Body of pancreas (tissue), 4 donors: ENCODE measurements at places on chromosomes 2 and 18. TPM values are rescaled to one million over a fixed set of nuclear protein-coding genes. Genes with fewer than 3 reads are reported as not detected.

PLB1 gene
- 12.9 TPM for total RNA-seq

PSMA8 gene
- not detected for total RNA-seq

NAT8 gene
- not detected for total RNA-seq

UGT1A4 gene
- total RNA-seq: not detected

EVX2 gene
- total RNA-seq: not detected

GRB14 gene
- total RNA-seq: 27.5 TPM

ITPRIPL1 gene
- 1.8 TPM for total RNA-seq

SH3BP4 gene
- 71.9 TPM for total RNA-seq

DNA sequence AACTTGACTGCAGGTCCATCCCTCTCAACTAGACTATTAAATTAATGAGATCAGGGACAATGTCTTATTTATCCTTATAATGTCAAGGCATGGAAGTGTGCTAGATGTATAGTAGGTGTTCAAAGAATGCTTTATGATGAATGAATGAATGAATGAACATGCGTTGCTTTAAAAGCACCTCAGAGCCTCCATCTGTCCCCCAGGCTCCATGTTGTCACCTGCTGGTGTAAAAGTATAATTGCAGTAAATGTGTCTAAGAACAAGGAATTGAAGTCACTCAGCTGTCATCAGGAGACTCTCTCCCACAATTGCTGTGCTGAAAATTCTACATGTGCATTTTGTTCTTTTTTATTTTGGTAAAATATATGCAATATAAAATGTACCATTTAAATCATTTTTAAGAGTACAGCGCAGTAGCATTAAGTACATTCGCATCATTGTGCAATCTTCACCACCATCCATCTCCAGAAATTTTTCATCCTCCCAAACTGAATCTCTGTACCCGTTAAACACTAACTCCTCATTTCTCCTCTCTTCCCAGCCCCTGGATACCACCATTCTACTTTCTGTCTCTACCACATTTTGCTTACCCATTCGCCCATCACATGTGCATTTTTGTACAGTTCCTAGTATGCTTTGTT lies 52.6 kb downstream of the GNAL start:
- no peaks in the 10 kb centered on the region for H3K4me1 ChIP-seq
- no peaks in the 10 kb centered on the region for H3K36me3 ChIP-seq
- no peak overlapping the region for H3K27ac ChIP-seq
- DNase-seq: no peak
- no peak overlapping the region for H3K4me3 ChIP-seq

DNA sequence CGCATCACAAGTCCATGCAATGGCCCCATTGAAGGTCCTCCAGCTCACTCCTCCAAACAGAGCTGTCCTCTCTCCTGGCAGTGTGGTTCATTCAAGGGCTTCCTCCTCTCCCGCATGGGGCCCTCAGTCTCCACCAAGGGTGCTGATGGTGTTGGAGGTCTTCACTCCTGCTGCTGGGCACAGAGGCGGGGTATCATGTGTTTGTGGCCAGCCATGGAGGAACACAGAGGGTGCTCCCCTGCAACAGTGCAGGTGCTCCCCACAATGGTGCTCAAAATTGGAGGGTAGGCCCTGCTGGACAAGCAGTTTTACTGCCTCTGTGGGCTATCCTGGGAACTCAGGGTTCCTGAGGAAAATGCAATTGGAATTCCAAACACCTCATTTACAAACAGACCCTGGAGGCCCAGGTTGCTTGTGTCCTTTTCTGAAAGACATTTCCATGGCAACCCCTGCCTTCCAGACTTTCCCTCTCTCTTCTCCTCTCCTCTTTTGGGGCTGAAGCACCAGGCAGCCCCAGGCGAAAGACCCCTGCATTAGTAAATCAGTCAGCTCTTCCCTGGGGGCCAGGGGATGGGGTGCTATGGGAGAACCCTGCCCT lies 256.0 kb downstream of the HAUS1 start:
- no peak overlapping the region for H3K4me3 ChIP-seq
- no peak for DNase-seq
- no peaks in the 10 kb centered on the region for H3K4me1 ChIP-seq

DNA sequence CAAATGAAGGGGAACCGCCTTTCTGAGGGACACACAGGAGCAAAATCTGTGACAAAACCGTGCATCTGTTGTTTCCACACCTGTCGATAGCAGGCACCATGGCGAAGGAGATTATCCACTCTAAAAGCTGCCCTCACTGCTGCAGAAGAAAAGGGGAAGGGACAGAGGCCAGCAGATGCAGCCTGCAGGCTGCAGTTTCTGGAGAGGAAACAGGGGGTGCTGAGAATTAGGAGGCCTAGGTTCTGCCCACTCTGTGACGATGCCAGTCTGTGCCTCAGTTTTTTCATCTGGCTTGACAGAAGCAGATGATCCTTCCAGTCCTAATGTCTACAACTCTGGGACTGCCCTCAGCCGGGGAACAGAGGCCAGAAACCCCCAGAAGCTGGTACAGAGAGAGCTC lies 17.7 kb downstream of the PAX8 start:
- H3K27me3 ChIP-seq: no peaks in the 10 kb centered on the region
- no peaks in the 10 kb centered on the region for H3K36me3 ChIP-seq
- no peak overlapping the region for H3K4me3 ChIP-seq
- peaks cover 5% of the 10 kb centered on the region for H3K4me1 ChIP-seq

DNA sequence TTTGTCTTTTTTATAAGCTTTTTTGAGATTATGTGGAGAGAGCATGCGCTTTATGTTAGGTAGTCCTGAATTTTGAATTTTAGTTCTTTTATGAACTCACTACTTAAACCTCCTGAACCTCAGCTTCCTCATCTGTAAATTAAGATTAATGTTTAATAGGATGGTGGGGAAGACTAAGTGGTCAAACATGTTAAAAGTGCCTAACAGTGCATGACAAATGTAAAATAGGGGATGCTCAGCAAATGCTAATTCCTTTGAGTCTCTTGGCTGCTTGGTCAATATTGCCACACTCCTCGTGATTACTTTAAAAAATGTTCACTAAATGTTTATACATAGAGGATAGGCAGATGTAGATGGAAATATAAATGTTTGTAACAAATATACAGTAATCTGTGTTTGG lies 6.8 kb downstream of the BIRC6 start:
- peaks cover 66% of the 10 kb centered on the region for H3K4me1 ChIP-seq
- H3K27me3 ChIP-seq: no peaks in the 10 kb centered on the region
- no peak overlapping the region for H3K27ac ChIP-seq
- no peaks in the 10 kb centered on the region for H3K36me3 ChIP-seq
- DNase-seq: no peak

GRCh38 chr2:41899189-41899588 lies 148.6 kb upstream of the PKDCC start:
- no peaks in the 10 kb centered on the region for H3K27me3 ChIP-seq
- no peak for DNase-seq
- no peaks in the 10 kb centered on the region for H3K36me3 ChIP-seq
- H3K4me3 ChIP-seq: no peak overlapping the region
- no peaks in the 10 kb centered on the region for H3K4me1 ChIP-seq

- H3K27ac ChIP-seq: no peak overlapping the region
- H3K4me1 ChIP-seq: peaks cover 9% of the 10 kb centered on the region
- DNase-seq: no peak
- H3K36me3 ChIP-seq: no peaks in the 10 kb centered on the region
- H3K4me3 ChIP-seq: no peak overlapping the region
Measured at GRCh38 chr2:95047629-95048510, 22.4 kb downstream of the MAL start.

DNA sequence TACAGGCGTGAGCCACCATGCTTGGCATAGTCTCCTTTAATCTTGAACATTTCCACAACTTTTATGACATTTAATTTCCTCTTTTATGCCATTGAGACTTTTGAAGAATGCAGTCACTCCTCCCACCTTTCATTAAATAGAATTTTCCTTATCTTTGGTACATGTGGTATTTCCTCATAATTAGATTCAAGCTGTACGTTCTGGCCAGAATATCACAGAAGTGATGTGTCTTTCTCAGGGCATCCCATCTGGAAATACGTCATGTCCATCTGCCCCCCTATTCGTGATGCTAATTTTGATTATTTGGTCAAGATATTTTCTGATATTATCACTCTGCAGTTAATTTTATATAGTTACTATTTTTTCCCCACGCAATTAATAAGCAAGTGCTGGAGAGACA lies 16.9 kb downstream of the CASP10 start:
- H3K4me1 ChIP-seq: no peaks in the 10 kb centered on the region
- no peak for DNase-seq
- H3K27me3 ChIP-seq: no peaks in the 10 kb centered on the region
- H3K4me3 ChIP-seq: no peak overlapping the region
- H3K36me3 ChIP-seq: peaks cover 10% of the 10 kb centered on the region

DNA sequence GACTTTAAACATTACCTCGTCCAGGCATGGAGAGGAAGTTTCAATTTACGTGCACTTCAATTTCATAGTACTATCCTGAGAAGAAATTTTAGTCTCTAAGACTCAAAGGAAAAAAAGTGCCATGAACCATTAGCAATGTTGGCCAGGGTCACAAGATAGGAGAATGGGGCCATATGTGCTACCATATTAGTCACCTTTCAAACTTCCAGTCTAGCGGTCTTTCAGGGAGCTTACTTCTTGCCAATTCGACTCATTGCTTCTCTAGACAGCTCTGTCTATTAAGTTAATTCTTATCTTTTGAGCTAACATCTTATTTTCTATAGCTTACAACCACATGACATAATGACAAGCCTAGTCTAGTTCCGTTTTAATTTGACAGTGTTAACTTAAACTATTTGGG lies 129.1 kb downstream of the ANKRD44 start:
- H3K36me3 ChIP-seq: no peaks in the 10 kb centered on the region
- H3K4me3 ChIP-seq: no peak overlapping the region
- H3K27ac ChIP-seq: no peak overlapping the region

DNA sequence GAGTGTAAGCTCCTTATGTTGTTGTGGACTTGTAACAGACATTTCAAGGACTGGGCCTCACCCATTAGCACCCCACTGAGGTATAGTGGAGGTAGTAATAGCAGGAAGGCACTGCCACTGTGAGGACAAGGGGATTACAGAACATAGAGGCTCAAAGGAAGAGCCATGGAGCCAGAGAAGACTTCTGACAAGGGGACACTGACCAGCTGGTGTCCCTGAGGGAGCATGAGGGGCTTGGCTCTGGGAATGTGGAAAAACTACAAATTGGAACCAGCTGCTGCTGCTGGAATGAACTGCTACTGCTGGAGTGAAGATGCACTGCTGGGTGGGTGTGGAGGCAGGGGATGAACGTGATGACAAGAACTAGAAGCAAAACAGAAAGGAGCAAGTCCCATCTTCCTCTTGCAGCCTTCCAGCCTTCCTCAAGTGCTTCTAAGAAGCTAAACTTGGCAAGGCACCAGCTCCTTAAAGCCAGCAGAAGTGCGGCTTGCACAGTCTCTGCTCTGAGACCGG lies 167.3 kb upstream of the NOSTRIN start:
- H3K36me3 ChIP-seq: no peaks in the 10 kb centered on the region
- no peaks in the 10 kb centered on the region for H3K4me1 ChIP-seq
- H3K27me3 ChIP-seq: no peaks in the 10 kb centered on the region

GRCh38 chr2:37466533-37467222 lies 122.2 kb downstream of the QPCT start:
- H3K4me1 ChIP-seq: no peaks in the 10 kb centered on the region
- H3K27me3 ChIP-seq: no peaks in the 10 kb centered on the region
- H3K36me3 ChIP-seq: no peaks in the 10 kb centered on the region
- no peak for DNase-seq
- no peak overlapping the region for H3K27ac ChIP-seq
- H3K4me3 ChIP-seq: no peak overlapping the region

GRCh38 chr2:106104332-106105062 lies 89.6 kb downstream of the UXS1 start:
- DNase-seq: peak; percentile 75
- no peaks in the 10 kb centered on the region for H3K36me3 ChIP-seq
- H3K4me3 ChIP-seq: no peak overlapping the region
- no peaks in the 10 kb centered on the region for H3K4me1 ChIP-seq

DNA sequence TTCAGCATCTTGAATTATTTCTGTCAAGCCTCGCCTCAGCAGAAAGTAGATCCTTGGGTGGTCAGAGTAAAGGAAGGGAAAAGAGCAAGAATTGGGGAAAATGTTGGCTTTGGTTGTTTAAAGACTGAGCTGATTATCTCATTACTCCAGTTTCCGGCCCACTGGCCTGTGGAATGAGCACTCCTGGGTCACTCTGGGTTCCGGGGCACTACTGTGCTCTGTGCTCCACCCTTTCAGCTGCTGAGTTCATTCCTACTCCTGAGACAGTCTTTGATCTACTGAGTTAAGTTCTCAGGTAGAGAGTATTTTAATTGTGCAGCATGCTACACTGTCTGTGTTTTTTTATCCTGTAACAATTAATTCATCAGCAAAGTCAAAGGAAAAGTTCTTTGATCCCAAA lies 427.7 kb downstream of the CDH2 start:
- no peak for DNase-seq
- H3K27ac ChIP-seq: no peak overlapping the region
- no peaks in the 10 kb centered on the region for H3K4me1 ChIP-seq
- H3K27me3 ChIP-seq: no peaks in the 10 kb centered on the region
- no peaks in the 10 kb centered on the region for H3K36me3 ChIP-seq

DNA sequence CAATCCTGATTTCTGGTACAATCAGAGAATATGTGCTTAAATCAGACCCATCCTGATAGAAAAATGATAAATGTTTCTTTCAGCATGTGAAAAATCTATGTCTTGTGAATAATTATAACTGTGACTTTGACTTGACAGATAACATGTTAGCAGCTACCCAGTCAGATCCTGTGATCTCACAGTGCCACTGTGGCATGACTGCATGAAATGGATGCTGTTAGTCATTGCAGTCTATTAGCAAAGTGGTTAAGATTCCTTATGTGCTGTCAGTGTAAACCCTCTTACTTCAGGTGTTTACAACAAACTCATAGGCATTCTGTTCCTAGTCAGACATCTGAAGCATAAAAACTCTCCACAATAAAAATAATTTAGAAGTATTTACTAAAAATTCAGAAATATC lies 244.6 kb upstream of the RND3 start:
- no peaks in the 10 kb centered on the region for H3K27me3 ChIP-seq
- H3K27ac ChIP-seq: no peak overlapping the region
- no peaks in the 10 kb centered on the region for H3K4me1 ChIP-seq
- H3K4me3 ChIP-seq: no peak overlapping the region
- H3K36me3 ChIP-seq: no peaks in the 10 kb centered on the region

GRCh38 chr18:13725566-13726231 lies 659 bp downstream of the FAM210A start:
- H3K36me3 ChIP-seq: no peaks in the 10 kb centered on the region
- peak overlapping the region; percentile 95 for H3K4me3 ChIP-seq
- peak; percentile 2 for DNase-seq
- H3K4me1 ChIP-seq: peaks cover 31% of the 10 kb centered on the region
- H3K27me3 ChIP-seq: no peaks in the 10 kb centered on the region

- no peaks in the 10 kb centered on the region for H3K4me1 ChIP-seq
- DNase-seq: no peak
- no peak overlapping the region for H3K4me3 ChIP-seq
- H3K36me3 ChIP-seq: no peaks in the 10 kb centered on the region
- H3K27ac ChIP-seq: no peak overlapping the region
Measured at GRCh38 chr2:223283771-223284170, 231.8 kb downstream of the KCNE4 start.
